ENCODE measurements at places on chromosomes 2 and 18. TPM values are rescaled to one million over a fixed set of nuclear protein-coding genes. Genes with fewer than 3 reads are reported as not detected.
A peak's percentile ranks its signal among the peaks of the same experiment; 100 is the strongest.

DNA sequence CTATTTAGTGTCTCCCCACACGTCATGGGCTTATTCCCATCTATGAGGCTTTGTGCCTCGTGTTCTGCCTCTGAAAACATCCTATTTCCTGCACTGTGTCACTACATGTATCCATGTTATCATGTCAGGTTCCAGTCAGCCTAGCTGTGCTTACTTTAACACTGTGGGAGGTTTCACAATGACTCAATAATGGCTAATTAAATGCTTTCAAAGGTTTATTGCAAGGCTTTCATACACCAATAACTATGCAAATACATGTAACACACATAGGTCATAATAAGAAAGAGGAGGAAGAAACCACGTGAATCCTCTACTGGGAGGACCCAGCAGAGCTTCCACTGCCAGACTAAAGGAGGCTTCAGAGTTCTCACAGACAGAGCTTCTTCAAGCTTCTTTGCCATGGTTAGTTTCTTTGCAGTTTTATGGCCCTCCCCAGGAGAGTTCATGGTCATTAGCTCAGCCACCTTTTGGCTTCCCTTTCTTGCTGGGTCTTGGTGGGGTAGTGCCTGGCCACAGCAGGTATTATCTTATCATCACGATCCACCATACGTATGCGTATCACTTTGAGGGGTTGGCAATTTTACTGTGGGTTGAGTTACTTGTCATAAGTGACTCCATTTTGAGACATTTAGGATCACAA, 5.1 kb upstream of the COLEC12 start:
- no peak overlapping the region for H3K27ac ChIP-seq
- H3K36me3 ChIP-seq = no peaks in the 10 kb centered on the region
- H3K4me1 ChIP-seq = peaks cover 7% of the 10 kb centered on the region
- H3K4me3 ChIP-seq = no peak overlapping the region
- H3K27me3 ChIP-seq = no peaks in the 10 kb centered on the region
- DNase-seq = no peak

GRCh38 chr2:176978921-176979320, 233.7 kb upstream of the HNRNPA3 start:
- H3K4me3 ChIP-seq = no peak overlapping the region
- H3K4me1 ChIP-seq = no peaks in the 10 kb centered on the region
- H3K36me3 ChIP-seq = no peaks in the 10 kb centered on the region
- peak; percentile 23 for DNase-seq

DNA sequence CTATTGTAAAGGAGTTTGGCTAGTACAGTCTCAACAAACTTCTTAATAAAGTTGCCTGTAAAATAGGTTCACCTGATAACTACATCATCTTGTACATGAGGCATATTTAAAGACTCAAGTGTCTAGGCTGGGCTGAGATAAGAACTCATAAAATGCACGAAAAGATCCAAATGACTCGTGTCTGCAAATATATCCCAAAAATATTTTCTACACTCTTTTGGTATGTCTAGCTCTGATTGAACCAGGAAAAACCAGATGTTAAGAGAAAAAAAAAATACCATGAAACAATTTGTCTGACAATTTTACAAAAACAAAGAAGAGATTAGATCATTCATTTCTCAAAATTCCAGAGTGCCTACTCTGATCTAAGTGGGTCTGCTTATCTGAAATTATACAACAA, 166.9 kb upstream of the OSR1 start:
- no peak overlapping the region for H3K4me3 ChIP-seq
- H3K27ac ChIP-seq = no peak overlapping the region
- H3K36me3 ChIP-seq = no peaks in the 10 kb centered on the region
- H3K4me1 ChIP-seq = no peaks in the 10 kb centered on the region
- no peaks in the 10 kb centered on the region for H3K27me3 ChIP-seq

GRCh38 chr2:172722481-172722880, 13.2 kb upstream of the RAPGEF4 start:
- H3K36me3 ChIP-seq = no peaks in the 10 kb centered on the region
- H3K27me3 ChIP-seq = no peaks in the 10 kb centered on the region
- DNase-seq = no peak
- no peaks in the 10 kb centered on the region for H3K4me1 ChIP-seq
- no peak overlapping the region for H3K4me3 ChIP-seq

DNA sequence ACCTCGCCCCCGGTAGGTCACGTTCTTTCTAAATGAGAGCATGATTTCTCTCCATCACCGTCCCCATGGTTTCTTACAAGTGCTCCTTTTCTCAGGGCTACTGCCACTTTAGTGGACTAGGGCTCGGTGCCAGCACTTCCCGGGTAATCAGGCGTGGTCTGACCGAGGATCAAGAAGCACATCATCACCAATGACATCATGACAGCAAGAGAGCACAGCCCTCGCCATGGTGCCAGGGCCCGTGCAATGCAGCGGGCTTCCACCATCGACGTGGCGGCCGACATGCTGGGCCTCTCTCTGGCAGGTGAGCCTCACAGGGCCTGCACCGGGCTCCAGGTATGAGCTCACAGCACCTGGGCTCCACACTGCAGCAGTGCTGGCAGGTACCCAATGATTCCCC, 75.2 kb downstream of the INPP4A start:
- no peak overlapping the region for H3K27ac ChIP-seq
- H3K27me3 ChIP-seq = no peaks in the 10 kb centered on the region
- H3K4me1 ChIP-seq = peaks cover 10% of the 10 kb centered on the region
- DNase-seq = no peak

DNA sequence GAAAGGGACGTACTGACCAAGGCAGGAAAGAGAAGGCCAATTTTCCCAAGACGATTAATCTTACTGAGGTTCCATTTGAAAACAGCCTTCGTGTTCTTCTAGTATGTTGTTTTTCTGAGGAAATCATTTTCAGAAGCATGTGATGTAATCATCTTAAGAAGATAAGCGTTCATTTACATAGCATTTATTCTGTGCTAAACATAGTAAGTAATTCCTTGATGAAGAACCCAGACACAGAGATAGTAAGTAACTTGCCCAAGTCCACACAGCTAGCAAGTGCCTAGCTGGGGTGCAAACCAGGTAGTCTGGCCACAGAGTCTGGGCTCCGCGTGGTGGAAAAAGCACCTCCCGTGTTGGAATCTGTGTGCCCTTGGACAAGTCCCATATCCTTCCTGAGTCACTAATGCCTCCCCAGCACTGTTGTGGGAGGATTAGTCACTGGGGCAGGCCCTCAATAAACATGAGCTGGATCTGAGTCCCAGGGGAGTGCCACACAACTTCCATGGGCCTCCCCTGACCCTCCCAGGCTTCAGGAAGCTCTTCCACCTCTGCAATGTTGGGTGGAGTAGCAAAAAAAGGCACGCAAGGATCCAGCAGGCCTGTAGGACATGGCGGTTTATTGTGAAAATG, 26.9 kb upstream of the ASAP2 start:
- H3K36me3 ChIP-seq = no peaks in the 10 kb centered on the region
- H3K4me3 ChIP-seq = no peak overlapping the region
- peaks cover 12% of the 10 kb centered on the region for H3K4me1 ChIP-seq
- peak overlapping the region; percentile 63 for H3K27ac ChIP-seq
- DNase-seq = no peak

DNA sequence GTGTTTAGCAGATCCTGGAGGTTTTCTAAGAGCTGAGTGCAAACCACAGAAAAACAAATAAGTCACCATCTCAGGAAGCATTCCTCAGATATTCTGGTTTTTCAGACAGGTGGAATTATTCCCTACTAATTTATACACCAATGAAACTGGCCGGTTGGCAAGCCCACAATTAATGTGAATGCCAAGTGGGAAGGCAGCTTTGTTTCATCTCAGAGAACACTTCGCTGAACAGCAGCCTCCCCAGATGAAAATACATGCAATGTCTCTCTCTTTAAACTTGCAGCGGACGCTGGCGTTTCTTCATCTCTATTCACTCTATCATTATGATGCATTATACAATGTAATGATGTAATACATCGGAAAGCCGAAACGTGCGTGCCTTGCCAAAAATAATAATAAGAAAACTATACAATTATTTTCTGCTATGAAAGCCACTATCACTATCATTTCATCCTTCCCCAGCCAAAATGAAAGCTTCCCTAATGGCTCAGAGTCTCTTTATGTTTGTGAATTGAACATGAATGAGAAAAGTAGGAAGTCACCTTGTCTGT, 649.4 kb downstream of the BCL11A start:
- no peaks in the 10 kb centered on the region for H3K36me3 ChIP-seq
- H3K4me3 ChIP-seq = no peak overlapping the region
- DNase-seq = no peak
- no peaks in the 10 kb centered on the region for H3K27me3 ChIP-seq
- no peak overlapping the region for H3K27ac ChIP-seq

Gene SULT1C4
- polyA plus RNA-seq = 1.1 TPM

GRCh38 chr18:13309748-13310670, 91.4 kb downstream of the LDLRAD4 start:
- no peak overlapping the region for H3K27ac ChIP-seq
- H3K36me3 ChIP-seq = no peaks in the 10 kb centered on the region
- H3K4me1 ChIP-seq = no peaks in the 10 kb centered on the region
- DNase-seq = no peak

DNA sequence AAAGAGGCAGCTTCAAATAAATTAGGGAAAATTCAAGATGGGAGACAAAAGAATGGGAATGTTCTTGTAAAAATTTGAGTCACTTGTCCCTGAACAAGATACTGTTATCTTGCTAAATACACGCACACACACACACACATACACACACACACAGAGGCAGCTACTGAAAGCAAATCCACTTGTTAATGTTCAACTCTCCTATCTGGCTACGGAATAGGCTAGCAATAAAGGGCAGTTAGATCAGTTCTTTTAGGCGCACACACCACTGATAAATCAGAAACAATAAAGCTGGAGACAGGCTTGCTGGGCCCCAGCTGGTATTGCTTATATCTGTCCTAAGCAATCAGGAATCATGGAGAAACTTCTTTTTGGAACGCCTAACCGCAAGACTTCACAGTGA, 461.6 kb downstream of the BCL11A start:
- H3K27me3 ChIP-seq = no peaks in the 10 kb centered on the region
- no peak overlapping the region for H3K4me3 ChIP-seq
- H3K36me3 ChIP-seq = no peaks in the 10 kb centered on the region
- H3K4me1 ChIP-seq = no peaks in the 10 kb centered on the region
- no peak overlapping the region for H3K27ac ChIP-seq

- H3K4me3 ChIP-seq = no peak overlapping the region
- DNase-seq = no peak
- H3K27ac ChIP-seq = peak overlapping the region; percentile 43
- peaks cover 27% of the 10 kb centered on the region for H3K4me1 ChIP-seq
- no peaks in the 10 kb centered on the region for H3K36me3 ChIP-seq
- H3K27me3 ChIP-seq = no peaks in the 10 kb centered on the region
These were observed 263.2 kb upstream of the RASGRP3 start for GRCh38 chr2:33213244-33213643.

DNA sequence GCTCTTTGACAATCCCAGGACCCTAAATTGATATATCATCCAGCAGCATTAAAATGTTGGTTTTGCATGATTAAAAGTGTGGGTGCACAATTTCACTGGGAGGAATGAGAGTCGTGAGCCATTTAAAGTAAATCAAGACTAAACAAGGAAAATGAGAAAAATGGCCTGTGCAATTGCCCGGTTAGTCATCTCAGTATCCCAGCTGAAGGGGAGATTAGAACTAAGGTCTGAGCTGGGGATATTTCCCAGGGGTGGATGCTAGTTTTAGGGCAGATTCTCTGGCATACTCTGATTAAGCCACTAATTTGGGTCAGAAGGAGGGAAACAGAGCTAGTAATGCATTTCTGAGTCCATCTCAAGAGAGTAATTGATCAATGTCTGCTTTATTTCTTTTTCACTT, 177.2 kb downstream of the EN1 start:
- H3K27me3 ChIP-seq = no peaks in the 10 kb centered on the region
- DNase-seq = no peak
- H3K27ac ChIP-seq = no peak overlapping the region
- H3K36me3 ChIP-seq = no peaks in the 10 kb centered on the region
- H3K4me1 ChIP-seq = no peaks in the 10 kb centered on the region

Gene IL1R1
- 49.6 TPM for polyA plus RNA-seq

Gene ASB18
- 0.67 TPM for polyA plus RNA-seq

- H3K36me3 ChIP-seq = no peaks in the 10 kb centered on the region
- H3K27ac ChIP-seq = no peak overlapping the region
- no peak overlapping the region for H3K4me3 ChIP-seq
- no peaks in the 10 kb centered on the region for H3K27me3 ChIP-seq
- no peak for DNase-seq
These were observed 11.8 kb upstream of the MOCOS start for GRCh38 chr18:36175481-36175880.

Gene RIT2
- 0.82 TPM for polyA plus RNA-seq

- H3K4me3 ChIP-seq = no peak overlapping the region
- no peaks in the 10 kb centered on the region for H3K4me1 ChIP-seq
- no peaks in the 10 kb centered on the region for H3K36me3 ChIP-seq
- no peaks in the 10 kb centered on the region for H3K27me3 ChIP-seq
These were observed 73.1 kb upstream of the KCNE4 start for GRCh38 chr2:222978850-222979249.

Gene LYPD6B
- 53.0 TPM for polyA plus RNA-seq

DNA sequence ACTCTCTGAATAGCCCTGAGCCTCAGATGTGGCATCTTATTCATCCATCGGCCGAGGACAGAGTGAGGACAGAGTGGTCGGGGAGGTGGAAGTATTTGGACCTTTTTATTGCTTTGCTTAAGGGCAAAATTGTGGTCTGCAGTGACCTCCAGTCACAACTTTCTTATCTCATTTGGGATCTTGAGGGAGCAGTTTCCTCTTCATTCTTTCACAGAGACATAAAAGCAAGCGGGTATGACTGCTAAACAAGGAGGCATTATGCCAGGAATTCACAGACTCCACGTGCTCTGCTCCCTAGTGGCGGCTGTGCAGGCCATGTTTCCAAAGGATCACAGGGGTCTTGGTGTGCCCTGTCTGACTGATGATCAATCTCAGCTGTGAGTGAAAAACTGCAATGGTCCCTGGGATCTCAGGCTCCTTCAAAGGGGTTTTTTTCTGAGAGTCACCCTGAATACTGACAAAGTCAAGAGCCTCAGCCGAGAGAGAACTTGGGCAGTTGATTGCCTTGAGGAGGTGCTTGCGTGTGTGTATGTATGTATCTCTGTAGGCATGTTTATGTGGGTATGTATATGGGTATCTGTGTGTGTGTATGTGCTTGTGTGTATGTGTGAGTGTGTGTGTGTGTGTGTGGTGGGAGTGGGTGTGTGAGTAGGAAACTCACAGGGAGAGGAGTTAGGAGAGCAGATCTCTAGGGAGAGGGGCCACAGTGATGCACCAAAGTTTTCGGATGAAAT, 47.7 kb downstream of the RAPGEF4 start:
- peak; percentile 40 for DNase-seq
- peaks cover 11% of the 10 kb centered on the region for H3K4me1 ChIP-seq
- H3K36me3 ChIP-seq = no peaks in the 10 kb centered on the region
- H3K27me3 ChIP-seq = no peaks in the 10 kb centered on the region
- H3K4me3 ChIP-seq = no peak overlapping the region

Gene CDH19
- 1.3 TPM for polyA plus RNA-seq

DNA sequence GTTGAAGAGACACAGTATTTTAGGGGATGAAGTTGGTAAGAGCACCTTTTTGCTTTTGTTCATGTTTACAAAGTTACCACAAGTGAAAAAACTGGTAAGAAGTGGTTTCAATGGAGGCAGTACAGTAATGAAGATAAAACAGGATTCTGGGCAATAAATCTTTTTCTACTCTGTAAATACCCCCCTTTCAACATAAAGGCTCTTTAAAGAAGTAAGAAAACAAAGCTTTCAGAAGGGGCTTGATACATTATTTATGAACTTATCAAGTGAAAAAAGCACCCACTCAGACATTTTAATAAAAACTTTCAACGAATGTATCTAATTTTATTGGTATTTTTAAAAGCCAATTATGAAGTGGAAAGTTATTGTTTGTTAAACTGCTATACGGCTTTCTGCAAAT, 522.9 kb downstream of the ZEB2 start:
- no peaks in the 10 kb centered on the region for H3K4me1 ChIP-seq
- DNase-seq = no peak
- no peaks in the 10 kb centered on the region for H3K27me3 ChIP-seq
- no peak overlapping the region for H3K4me3 ChIP-seq
